ENCODE measurements at places on chromosomes 16 and 17.

DNA sequence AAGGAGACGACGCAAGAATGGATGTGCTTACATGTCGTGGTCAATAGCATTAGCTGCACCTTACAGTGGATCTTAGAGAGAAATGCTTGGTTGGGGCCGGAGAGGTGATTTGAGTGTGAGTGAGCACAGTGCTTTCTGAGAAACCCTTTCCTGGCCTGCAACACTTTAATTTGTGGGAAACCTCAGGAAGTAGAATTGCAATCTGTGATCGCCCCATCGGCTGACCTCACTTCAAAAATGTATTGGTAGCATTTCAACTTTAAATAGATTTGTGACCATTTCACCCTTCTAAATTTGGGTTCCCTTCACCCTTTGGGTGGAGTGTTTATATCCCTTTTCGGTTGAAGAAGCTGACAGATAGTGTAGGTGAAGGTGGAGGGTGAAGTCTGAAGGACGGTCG lies 13.2 kb downstream of the PRKCB start:
- DNase-seq: no peak

GRCh38 chr17:60610473-60610872 lies 10.5 kb downstream of the PPM1D start:
- no peak for DNase-seq

- peak; percentile 48 for DNase-seq
Observed at GRCh38 chr17:75404223-75404730, 1.2 kb downstream of the GRB2 start.

DNA sequence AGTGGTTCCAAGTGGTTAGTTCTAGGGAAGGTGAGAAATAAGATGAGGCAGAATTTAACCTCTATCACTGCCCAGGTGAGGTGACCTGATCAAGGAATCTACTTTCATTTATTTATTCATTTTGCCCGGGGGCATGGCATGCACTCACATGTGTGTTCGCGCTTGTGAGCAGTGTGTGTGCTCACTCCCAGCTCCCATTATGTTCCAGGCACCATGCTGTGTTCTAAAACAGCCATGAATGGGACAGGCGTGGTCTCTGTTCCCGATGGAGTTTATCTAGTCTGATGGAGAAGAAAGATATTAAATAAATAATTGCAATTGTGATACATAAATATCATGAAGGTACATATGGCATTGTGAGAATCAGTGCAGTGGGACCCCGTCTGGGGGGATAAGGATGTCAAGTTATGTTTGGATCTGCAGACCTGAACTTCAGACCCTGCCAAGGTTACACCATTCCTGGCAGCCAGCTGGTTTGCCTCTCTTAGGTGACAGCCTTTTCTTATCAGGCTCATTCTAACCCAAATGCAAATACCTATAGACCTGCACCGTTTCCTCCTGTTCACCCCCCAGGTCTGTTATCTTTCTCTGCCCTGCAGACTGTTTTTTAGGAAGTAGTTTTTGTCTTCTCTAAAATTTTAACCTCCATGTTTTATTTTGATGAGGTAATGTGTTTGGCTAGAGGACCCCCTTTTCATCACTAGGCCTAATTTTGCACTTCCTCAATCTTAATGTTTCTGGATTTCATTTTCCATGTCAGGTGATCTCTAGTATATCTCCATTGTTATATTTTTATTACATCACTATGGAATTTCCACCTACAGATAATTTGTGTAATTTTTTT lies 11.8 kb downstream of the CYB5B start:
- DNase-seq: no peak

DNA sequence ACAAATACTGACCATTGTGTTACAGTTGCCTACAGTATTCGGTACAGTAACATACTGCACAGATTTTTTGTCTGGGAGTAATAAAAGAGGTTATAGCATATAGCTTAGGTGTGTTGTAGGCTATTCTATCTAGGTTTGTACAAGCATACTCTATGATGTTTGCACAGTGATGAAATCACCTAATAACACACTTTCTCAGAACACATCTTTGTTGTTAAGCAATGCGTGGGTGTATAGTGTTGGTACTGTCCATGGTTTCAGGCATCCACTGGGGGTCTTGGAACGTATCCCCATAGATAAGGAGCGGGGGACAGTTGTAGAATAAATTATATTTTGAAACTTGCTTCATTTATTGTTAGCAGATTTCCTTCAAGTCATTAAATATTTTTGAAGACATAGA lies 293.3 kb upstream of the TBX2 start:
- no peak for DNase-seq

DNA sequence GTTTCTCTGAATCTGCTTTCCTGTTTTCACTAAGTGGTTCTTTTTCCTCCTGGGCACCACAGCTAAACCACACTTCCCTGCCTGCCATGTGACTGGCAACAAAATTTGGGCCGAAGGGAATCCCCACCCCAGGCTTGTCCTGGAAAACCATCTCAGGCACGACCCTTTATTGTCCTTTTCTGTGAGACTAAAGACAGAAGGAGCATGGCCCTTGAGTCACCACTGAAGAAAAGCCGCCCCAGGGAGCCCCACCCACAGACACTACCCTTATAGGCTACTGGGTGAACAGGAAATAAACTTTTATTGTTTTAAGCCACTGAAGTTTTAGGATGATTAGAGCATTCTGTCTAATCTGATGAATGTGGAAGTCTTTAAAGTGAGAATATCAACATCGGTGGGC lies 88.6 kb upstream of the BRD7 start:
- no peak for DNase-seq

DNA sequence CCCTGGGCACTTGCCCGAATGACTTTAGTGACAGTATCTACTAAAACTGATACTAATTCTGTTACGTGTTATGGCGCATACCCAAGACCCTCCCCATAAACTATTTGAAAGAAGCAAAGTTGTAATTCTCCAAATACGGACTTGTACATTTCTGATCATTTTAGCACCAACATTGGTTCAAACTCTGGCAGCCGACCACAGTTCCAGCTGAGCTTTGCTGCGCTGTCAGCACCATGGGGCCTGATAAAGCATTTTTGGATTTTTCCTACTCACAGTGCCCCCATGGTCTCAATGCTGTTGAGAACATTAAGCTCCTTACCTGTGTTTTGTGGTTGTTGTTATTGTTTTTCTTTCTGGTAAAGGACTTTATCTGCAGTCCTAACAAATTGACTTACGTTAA lies 460.7 kb downstream of the MAF start:
- DNase-seq: no peak

DNA sequence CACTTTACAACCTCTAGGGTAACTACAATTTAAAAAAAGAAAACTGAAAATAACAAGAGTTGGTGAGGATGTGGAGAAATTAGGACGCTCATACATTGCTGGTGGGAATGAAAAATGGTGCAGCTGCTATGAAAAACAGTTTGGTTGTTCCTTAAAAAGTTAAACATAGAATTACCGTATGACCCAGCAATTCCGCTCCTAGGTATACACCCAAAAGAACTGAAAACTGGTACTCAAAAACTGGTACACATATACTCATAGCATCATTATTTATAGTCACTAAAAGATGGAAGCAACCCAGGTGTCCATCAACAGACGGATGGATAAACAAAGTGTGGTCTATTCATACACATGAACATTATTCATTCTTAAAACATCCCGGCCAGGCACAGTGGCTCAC lies 42.9 kb upstream of the DNAH17 start:
- no peak for DNase-seq

GRCh38 chr16:6528217-6528616 lies 804.4 kb upstream of the RBFOX1 start:
- DNase-seq: no peak

DNA sequence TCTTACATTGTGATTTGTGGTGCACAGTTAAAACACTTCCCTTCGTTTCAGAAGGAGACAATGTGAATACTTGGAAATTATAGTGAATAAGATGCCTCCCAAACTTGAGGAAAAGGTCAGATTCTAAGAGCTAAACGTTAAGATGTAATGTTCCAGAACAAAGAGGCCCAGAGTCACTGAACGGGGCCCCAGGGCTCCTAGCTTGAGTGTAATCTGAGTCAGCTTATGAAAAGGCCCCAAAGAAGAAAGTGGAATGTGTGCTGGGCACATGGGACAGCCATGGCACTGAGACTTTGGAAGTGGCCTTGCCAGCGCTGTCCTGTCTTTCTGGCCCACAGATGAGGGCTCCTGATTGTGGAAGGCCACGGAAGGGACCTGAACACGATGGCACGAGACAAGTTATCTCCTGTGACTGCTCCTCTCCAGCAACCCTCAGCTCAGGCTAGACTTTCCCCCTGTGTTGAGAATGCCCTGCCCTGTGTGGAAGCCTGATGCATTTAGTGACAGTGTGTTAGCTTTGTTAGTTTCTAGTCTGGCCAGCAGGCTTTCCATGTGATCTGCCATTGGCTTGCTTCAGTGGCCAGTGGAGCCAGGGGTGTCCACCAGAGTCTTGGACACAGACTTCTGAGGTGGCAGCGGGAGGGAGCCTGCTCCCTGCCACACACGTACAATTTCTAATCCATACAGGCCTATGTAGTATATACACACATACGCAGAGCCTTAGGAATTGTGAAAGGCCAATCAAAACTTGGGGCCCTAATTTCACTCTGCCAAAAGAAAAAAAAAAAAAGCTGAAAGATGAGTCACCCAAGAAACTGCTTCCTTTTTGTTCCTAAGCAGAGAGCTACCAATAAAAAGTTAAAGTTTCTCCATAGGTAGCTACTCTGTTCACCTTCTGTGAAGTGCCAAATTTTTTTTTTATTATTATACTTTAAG lies 13.1 kb downstream of the SPATA33 start:
- no peak for DNase-seq

GRCh38 chr16:2819179-2819938 lies 2.3 kb downstream of the PRSS21 start:
- DNase-seq: no peak

Measured in stimulated activated CD4-positive, alpha-beta T cell treated with anti-CD3 and anti-CD28 coated beads, Interleukin-2, amount 100 ng/mL, for 24 hours (primary cell).